ENCODE measurements at places on chromosomes 1 and 21.

DNA sequence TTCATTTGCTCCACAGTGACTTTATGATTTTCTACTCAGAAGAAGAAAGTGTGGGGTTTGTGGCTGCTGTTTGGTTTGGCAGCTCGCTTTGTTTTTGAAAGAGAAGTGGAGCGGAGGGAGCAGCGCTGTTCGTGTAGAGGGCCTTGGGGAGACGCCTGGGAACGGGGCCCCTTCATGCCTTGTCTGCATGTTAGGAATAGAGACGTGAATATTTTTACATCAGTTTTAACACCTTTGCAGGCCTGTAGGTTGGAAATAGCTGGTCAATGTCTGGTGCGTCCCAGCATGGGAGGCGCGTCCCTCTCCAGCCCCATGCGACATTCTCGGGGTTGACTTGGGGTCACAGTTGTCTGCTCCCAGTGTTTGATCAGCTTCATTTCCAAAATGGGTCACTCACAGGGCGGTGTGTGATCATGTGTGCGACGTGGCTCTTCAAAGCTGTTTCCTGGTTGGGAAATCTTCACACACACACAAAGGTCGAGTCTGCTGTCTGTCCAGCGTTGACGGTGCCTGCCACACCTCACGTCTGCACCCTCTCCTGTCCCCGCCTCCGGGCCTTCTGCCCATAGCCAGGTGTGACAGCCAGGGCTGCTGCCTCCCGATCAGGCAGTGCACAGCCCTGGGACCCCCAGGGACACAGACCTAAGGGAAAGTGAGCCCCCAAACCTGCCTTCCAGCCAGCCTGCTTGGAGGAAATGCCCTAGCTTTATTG, 149.2 kb downstream of the PSMG1 start:
- no peak for DNase-seq

- DNase-seq, result no peak
These were observed 12.2 kb downstream of the PABPC4 start for GRCh38 chr1:39564340-39564739.

GRCh38 chr1:14658642-14659041, 60.2 kb downstream of the KAZN start:
- DNase-seq, result no peak

DNA sequence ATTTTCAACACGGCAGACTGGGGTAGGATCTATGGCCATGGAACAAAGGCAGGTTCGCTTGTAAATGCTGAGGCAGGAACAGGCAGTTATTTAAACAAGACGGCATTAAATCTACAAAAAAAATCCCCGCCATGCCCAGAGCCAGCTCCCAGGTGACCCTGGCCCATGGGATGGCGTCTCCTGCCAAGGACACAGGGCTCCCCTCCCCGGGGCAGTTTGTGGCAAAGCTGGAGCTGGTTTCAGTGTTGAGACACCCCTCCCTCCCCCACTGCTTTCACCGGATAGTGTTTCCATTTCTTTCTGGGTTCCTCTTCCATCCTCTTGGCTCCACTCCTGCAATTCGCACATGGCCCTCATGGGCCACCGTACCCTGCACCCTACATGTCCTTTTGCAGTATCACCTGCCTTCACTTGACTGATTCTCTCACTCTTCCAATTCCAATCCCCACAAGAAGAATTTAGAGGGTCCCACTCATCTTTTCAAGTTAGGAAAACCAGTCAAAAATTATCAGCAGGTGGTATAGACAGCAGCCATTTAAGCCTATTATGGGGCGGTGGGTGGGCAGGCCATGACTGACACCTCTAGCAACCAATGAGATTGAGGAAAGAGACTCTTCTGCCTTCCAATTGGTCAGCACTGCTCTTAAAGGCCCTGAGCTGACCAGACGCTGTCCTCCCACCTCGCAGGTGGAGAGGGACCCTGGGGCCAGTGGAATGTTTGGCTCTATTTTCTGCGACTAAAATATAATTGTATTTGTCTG, 52.0 kb downstream of the OLIG1 start:
- no peak for DNase-seq

- no peak for DNase-seq
These were observed 60.4 kb downstream of the ARHGEF10L start for GRCh38 chr1:17599954-17600300.

DNA sequence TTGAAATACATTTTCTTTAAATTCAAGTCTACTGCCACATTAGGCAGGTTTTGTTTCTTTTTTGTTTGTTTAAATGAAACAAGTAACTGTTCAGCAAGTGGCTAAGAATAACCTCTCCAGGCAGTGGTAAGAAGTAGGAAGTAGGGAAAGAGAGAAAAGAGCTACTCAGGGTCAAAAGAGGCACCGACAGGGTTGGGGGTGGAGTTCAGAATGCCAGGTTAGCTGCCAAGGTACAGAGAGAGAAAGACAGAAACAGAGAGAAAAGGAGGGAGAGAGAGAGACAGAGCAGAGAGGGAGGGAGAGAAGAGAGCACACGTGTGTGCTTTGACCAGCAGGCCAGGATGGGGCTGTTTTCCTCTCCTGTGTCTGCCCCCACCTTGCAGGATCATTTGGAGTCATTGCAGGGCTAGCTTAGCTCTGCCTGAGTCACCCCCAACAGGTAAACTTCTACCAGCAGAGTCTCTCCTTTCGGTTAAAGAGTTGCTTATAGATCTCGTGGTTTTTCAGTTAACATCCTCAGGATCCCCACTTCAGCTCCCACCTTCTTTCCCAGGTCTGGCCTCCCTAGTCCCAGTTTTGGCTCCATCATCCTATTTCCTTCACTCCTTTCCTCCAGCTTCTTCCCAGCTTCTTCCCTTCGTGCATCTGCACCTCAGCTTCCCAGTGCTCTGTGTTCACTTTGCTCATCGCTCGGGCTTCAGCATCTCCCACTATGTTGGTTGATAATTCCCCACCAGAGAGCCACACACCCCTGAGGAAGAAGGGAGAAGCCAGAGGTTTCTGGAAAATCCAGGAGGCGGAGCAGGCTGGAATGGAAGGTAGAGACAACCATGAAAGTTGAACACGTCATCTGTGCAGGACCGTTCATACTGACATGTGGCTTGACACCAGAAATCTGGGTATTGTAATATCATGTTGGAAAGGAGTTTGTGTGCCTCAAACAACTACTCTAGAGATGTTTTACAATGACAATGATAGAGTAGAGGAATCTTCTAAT, 21.8 kb upstream of the RAB4A start:
- DNase-seq, result no peak

DNA sequence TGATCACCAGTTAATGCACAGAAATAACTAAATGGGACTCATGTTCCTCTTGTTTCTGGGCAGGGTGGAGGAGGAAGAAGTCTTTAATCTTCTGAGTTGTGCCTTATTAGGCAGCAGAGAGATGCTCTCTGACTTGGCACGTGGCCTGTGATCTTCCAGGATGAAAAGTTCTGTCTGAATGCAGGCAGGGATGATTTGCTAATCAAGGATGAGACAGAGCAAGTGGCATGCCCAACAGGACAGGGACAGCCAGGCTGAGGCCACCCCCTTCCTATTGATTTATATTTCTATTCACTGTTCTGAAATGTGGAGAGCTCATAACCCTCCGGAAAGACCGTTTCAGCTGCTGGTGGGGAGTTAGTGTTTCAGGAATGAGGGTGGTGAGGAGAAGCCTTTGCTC, 477.8 kb upstream of the CAMK1G start:
- no peak for DNase-seq
